ENCODE measurements at places on chromosomes 2 and 18.

GRCh38 chr2:31222071-31222470, 4.8 kb upstream of the CAPN14 start:
- no peak for DNase-seq
- no peaks in the 10 kb centered on the region for H3K36me3 ChIP-seq
- no peak overlapping the region for H3K27ac ChIP-seq
- no peak overlapping the region for H3K4me3 ChIP-seq

- H3K4me1 ChIP-seq = no peaks in the 10 kb centered on the region
- no peak overlapping the region for H3K27ac ChIP-seq
- H3K27me3 ChIP-seq = no peaks in the 10 kb centered on the region
- DNase-seq = no peak
Measured at GRCh38 chr2:99386011-99386410, 48.8 kb downstream of the EIF5B start.

- no peak overlapping the region for H3K27ac ChIP-seq
- H3K4me1 ChIP-seq = no peaks in the 10 kb centered on the region
- no peak for DNase-seq
- no peak overlapping the region for H3K4me3 ChIP-seq
Measured at GRCh38 chr2:215782295-215782694, 231.1 kb downstream of the MREG start.

DNA sequence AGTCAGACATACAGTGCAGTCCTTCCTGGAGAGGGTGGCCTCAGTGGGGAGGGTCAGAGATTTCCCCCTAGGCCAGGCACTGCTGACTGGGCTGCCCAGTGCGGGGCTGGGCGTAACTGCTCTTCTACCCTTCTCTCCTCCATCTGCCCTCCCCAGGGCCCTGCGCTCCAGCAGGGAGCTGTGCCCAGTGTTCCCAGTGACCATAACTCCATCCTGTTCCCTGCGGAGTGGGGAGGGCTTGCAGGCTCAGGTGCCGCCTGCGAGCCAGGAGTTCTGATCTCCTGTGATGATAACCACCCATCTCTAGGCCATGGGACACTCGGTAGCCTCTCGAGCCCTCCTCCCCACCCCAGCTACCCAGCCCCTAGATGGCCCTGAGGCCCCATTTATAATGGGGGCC, 107.6 kb downstream of the SMAD7 start:
- H3K27me3 ChIP-seq = no peaks in the 10 kb centered on the region
- H3K36me3 ChIP-seq = no peaks in the 10 kb centered on the region
- H3K4me3 ChIP-seq = no peak overlapping the region
- peak overlapping the region; percentile 78 for H3K27ac ChIP-seq
- peak; percentile 34 for DNase-seq

DNA sequence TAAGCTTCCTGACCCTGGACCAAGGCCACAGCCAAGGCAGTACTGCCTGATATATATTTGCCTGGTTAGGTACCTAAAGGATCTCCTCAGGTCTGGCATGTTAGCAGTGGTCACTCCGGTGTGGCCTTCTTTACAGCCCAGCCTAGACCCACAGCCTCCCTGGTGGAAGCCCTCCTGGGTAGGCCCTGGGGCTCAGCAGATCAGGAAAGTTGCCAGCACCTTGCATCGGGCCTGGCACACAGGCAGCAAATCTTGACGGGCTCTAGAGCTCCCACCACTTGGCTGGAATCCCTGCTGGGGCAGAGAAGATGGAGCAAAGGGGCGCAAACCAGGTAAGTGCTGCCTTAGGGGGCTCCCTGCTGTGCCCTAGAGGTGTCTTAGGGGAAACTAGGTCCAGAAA, 40.9 kb upstream of the ATP6V1B1 start:
- peaks cover 6% of the 10 kb centered on the region for H3K4me1 ChIP-seq
- peaks cover 96% of the 10 kb centered on the region for H3K27me3 ChIP-seq
- no peak overlapping the region for H3K27ac ChIP-seq
- DNase-seq = no peak

- peak overlapping the region; percentile 53 for H3K27ac ChIP-seq
- H3K27me3 ChIP-seq = no peaks in the 10 kb centered on the region
- peaks cover 22% of the 10 kb centered on the region for H3K4me1 ChIP-seq
- DNase-seq = peak; percentile 69
- H3K4me3 ChIP-seq = no peak overlapping the region
Measured at GRCh38 chr2:208031608-208032019, 6.3 kb upstream of the PLEKHM3 start.

DNA sequence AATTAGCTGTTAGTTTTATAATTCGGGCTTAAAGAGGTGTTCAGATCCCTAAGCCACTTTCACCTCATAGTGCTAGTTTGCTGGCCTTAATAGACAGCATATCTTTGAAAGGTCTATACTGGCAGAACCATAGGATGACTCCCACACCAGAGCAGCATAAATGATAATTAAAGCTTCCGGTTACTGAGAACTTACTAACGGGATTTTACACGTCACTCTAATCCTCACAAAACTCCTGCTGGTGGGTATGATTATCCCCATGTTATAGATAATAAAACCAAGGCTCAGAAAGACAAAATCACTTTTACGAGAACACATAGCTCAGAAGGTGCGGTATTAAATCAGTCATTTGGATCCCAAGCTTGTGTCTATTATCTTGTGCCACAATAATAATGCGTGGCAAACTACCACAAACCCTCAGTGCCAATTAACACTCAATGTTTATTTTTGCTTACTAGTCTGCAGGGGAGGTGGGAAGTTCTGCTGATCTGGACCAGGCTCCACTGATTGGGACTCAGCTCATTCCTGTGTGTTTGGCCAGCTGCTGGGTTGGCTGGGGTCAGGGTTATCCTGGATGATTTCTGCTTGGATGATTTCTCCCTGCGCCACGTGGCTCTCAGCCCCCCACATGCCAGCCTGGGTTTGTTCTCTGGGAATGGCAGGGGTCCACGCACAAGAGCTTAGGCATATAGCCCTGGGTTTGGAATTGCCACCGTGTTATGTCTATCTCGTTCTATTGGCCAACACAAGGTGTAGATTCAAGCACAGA, 62.3 kb downstream of the TRIB2 start:
- no peak overlapping the region for H3K4me3 ChIP-seq
- no peaks in the 10 kb centered on the region for H3K36me3 ChIP-seq
- no peaks in the 10 kb centered on the region for H3K27me3 ChIP-seq
- no peak overlapping the region for H3K27ac ChIP-seq
- DNase-seq = no peak
- no peaks in the 10 kb centered on the region for H3K4me1 ChIP-seq

- no peaks in the 10 kb centered on the region for H3K27me3 ChIP-seq
- peaks cover 21% of the 10 kb centered on the region for H3K36me3 ChIP-seq
- no peak overlapping the region for H3K4me3 ChIP-seq
- H3K27ac ChIP-seq = no peak overlapping the region
- peaks cover 15% of the 10 kb centered on the region for H3K4me1 ChIP-seq
- no peak for DNase-seq
Measured at GRCh38 chr2:147913701-147914480, 69.1 kb downstream of the ACVR2A start.

DNA sequence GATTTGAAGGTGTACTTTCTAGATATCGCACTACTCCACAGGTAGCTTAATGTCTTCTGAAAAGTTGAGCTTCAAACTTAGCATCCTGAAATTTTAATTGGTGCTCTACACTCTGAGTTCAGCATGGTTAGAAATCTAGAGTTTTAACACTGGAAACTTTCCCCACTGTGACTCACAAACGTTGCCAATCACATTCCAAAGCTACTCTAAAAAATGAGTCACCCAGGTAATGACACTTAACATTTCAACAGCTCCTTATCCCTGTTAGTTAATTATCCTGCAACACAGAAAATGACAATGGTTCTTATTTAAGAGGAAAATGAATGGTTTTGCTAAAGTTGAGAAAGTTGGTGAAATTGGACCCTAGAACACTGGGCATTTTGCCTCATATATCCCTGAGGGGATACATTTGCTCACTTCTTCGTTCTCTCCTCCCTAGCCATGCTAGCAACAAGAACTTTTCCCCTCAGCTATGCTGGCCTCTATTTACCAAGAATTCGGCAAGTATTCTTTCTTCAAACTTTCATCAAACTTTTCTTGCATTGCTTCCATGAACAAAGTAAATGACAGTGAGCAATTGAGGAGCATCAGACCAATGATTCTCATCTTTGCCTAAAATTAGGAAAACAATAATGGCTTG, 1024.1 kb upstream of the KLHL29 start:
- H3K27ac ChIP-seq = no peak overlapping the region
- no peaks in the 10 kb centered on the region for H3K4me1 ChIP-seq
- H3K36me3 ChIP-seq = no peaks in the 10 kb centered on the region
- DNase-seq = no peak

DNA sequence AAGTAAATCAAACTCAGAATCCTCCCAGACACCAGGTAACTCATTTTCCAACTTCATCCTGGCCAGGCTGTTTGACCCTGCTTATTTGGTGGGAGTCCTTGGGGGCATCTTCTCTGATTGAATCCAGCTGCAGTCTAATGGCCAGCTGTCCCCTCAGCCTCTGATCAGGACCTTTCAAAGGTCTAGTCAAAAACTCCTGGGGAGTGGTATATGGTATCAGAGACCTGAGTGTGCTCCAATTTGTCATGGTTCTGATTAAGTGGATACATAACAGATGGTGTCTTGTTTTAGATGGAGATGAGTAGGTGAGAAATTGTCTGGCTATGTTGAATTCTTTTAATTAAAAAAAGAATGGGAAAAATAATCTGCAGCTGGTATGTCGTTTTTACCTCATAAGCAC, 842.6 kb upstream of the ACVR2A start:
- H3K27ac ChIP-seq = no peak overlapping the region
- no peak overlapping the region for H3K4me3 ChIP-seq
- no peaks in the 10 kb centered on the region for H3K27me3 ChIP-seq
- no peak for DNase-seq
- no peaks in the 10 kb centered on the region for H3K36me3 ChIP-seq

GRCh38 chr2:175097297-175097696, 70.7 kb downstream of the ATF2 start:
- H3K4me1 ChIP-seq = no peaks in the 10 kb centered on the region
- no peaks in the 10 kb centered on the region for H3K27me3 ChIP-seq
- H3K27ac ChIP-seq = no peak overlapping the region

DNA sequence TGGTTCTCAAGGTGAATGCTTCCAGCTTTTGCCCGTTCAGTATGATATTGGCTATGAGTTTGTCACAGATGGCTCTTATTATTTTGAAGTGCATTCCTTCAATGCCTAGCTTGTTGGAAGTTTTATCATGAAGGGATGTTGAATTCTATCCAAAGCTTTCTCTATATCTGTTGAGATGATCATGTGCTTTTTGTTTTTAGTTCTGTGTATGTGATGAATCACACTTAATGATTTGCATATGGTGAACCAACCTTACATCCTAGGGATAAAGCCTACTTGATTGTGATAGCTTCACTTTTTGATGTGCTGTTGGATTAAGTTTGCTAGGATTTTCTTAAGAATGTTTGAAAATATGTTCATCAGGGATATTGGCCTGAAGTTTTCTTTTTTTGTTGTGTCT, 112.1 kb downstream of the MBD2 start:
- DNase-seq = no peak
- no peak overlapping the region for H3K27ac ChIP-seq
- H3K4me3 ChIP-seq = no peak overlapping the region
- no peaks in the 10 kb centered on the region for H3K36me3 ChIP-seq

GRCh38 chr2:27922842-27923241, 32.3 kb downstream of the BABAM2 start:
- no peaks in the 10 kb centered on the region for H3K27me3 ChIP-seq
- no peak overlapping the region for H3K27ac ChIP-seq
- H3K36me3 ChIP-seq = no peaks in the 10 kb centered on the region

DNA sequence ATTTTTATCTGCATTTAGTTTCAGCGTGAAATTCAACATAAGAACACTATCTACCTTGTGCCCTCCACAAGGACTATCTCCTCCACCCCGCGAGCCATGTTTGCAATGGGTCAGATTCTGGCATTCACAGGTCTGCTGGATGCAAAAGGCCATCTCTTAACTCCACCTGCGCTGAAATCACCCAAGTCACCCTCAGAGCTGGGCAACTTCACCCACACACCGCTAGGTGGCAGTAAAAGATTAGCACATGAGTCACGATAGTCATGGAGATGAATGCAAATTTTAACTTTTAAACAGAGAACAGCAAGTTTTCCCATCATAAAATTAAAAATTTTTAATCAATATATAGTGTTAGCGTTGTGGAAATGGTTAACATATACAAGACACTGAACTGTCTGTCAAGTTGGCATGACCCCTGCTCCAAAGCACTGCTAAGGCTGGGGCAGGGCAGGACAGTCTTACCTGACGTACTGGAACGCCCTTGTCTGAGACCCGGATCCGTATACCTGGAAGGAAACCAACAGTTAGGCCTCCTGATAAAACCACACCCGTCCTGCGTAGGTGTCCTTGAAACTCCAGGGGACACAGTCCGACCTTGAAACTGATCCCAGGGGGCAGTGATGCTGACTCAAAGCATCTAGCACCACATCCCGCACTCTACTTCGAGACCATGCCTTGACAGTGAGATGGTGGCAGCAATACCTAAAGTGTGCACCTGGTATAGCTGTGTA, 89.6 kb downstream of the UXS1 start:
- H3K27me3 ChIP-seq = no peaks in the 10 kb centered on the region
- H3K36me3 ChIP-seq = peaks cover 41% of the 10 kb centered on the region
- H3K4me3 ChIP-seq = no peak overlapping the region
- no peak overlapping the region for H3K27ac ChIP-seq
- DNase-seq = no peak
- no peaks in the 10 kb centered on the region for H3K4me1 ChIP-seq

GRCh38 chr2:170548304-170548703, 166.8 kb upstream of the SP5 start:
- no peak for DNase-seq
- no peak overlapping the region for H3K27ac ChIP-seq
- no peaks in the 10 kb centered on the region for H3K27me3 ChIP-seq
- no peak overlapping the region for H3K4me3 ChIP-seq
- H3K36me3 ChIP-seq = no peaks in the 10 kb centered on the region

- H3K4me1 ChIP-seq = no peaks in the 10 kb centered on the region
- DNase-seq = no peak
- no peak within 1 kb of the TSS for H3K4me3 ChIP-seq
- no peak within 1 kb of the TSS for H3K27ac ChIP-seq
Measured at GRCh38 chr2:119158563-119159347, at the start of gene C1QL2. Gene C1QL2 (minus strand): TSS chr2:119158751. CDS start chr2:119158269, 482 bp downstream.

DNA sequence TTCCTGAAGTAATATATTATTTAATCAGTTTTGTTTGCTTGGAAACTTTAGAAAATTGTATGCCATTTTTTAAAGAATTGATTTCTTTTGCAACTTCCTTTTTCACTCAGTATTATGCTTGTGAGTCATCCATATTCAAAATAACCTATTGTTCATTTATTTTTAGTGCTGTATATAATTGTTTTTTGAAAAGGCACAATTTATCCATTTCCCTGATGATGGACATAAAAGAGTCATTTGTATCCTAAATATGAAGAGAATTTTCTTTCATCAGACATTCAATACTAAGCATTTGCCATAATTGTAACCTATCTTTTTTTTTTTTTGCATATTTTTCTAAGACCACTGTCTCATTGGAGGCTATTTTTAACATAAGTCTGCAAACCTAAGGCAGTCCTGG, 134.1 kb upstream of the SERPINE2 start:
- no peaks in the 10 kb centered on the region for H3K27me3 ChIP-seq
- no peaks in the 10 kb centered on the region for H3K36me3 ChIP-seq
- H3K27ac ChIP-seq = no peak overlapping the region
- no peaks in the 10 kb centered on the region for H3K4me1 ChIP-seq

GRCh38 chr2:74759986-74760385, 73.9 kb upstream of the HK2 start:
- no peak overlapping the region for H3K4me3 ChIP-seq
- no peak overlapping the region for H3K27ac ChIP-seq
- no peaks in the 10 kb centered on the region for H3K27me3 ChIP-seq

GRCh38 chr2:113186433-113186796, 12.6 kb downstream of the PSD4 start:
- no peak for DNase-seq
- H3K27me3 ChIP-seq = no peaks in the 10 kb centered on the region
- peaks cover 22% of the 10 kb centered on the region for H3K4me1 ChIP-seq
- peaks cover 22% of the 10 kb centered on the region for H3K36me3 ChIP-seq
- no peak overlapping the region for H3K4me3 ChIP-seq
